ENCODE measurements at places on chromosomes 12 and 14.

- DNase-seq: no peak
These were observed 171.0 kb downstream of the PAH start for GRCh38 chr12:102745971-102746600.

- no peak for DNase-seq
These were observed 2.1 kb downstream of the SIX6 start for GRCh38 chr14:60510951-60511599.

DNA sequence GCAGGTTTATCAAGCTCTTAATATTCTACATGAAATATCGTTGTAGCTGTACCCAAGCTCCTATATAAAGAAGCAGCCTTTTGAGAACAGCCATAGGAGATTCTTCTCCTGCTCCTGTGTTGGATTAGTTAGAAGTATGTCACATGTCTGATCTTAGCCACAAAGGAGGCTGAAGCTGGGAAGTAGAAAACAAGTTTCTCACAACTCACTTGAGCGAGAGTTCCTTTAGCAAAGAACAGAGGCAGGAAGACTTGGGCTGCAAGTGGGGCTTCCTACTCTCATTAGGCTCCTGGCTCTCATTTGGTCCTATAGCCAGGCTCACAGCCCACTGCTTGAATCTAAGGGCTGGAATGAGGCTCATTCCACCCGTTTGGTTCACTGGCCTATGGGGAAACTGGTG lies 281.9 kb downstream of the BTG1 start:
- DNase-seq: no peak

DNA sequence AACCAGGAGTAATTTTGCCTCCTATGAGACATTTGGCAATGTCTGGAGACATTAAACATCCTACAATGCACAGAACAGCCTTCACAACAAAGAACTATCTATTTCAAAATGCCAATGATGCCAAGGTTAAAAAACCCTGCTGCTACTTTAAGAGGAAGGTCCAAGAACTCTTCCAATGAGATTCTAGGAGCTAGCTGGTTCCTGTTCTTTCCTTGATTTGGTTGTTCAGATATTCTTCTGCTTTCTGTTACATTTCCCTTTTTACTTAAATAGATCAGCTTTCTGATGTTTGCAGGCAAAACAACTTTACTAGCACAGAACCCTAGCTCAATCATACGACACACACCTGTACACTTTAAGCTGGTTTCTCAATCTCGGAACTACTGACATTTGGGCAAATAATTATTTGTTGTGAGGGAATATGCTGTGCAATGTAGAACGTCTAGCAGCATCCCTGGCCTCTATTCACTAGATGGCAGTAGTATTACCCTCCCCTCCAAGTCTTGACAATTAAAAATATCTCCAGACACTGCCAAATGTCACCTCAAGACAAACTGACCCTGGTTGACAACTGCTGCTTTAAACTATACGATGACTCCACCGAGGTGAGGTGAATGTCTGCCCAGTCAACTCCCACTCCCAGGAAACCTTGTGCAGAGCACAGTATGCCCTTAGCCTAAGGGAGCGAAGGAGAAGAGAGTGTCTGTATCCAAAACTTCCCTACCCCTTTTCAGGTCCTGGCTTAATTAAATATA lies 4.4 kb downstream of the BLTP3B start:
- peak; percentile 12 for DNase-seq

- DNase-seq: no peak
These were observed 149.4 kb downstream of the BCL11B start for GRCh38 chr14:99122521-99123125.

DNA sequence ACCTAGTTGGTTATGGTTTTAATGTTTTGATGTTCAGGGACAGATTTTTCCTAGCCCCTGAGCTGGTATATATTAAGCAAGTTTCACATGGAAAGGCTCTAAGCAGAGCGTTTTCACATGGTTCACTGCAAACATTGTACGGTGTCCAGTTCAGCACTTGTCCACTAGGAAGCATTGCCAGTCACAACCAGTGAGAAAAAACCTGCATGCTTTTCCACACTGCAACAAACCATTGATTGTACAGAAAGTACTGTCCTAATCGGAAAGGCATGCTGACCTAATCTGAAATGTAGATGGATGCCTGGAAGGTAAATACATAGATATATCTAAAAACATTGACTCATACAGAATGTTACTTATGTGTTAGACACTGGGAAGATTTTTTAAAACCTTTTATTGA lies 25.0 kb upstream of the NPAS3 start:
- no peak for DNase-seq

GRCh38 chr12:65561798-65562382 lies 262.4 kb upstream of the HMGA2 start:
- peak; percentile 78 for DNase-seq

- DNase-seq: no peak
These were observed 40.5 kb downstream of the CRACR2A start for GRCh38 chr12:3712209-3712992.

Measured in amniotic epithelial cell (primary cell).